ENCODE measurements at places on chromosomes 6 and 20.

- no peak for DNase-seq
Observed at GRCh38 chr20:60470366-60470765, 512.1 kb downstream of the CDH26 start.

- DNase-seq, result peak; percentile 36
Observed at GRCh38 chr6:98977671-98978292, 30.0 kb upstream of the FBXL4 start.

GRCh38 chr20:52230409-52230808 is 38.8 kb upstream of the ZFP64 start:
- DNase-seq, result no peak

- no peak for DNase-seq
Observed at GRCh38 chr20:52016022-52016421, 175.6 kb downstream of the ZFP64 start.

DNA sequence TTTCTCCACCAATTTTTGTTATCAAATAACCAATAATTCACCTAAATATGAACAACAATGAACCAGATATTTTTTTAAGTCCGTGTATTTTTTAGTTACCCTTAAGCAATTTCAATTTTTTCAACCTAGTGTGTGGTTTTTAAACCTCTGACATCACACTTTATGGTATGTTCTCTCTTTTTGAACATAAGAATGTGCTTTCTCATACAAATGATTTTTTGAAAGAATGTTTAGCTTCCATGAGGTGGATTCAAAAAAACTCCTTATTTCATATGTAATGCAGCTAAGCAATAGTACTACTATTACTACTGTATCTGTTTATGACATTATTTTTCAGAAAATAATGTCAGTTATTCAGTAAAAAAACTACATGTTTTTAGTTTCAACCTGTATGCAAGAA is 19.4 kb upstream of the MEI4 start:
- DNase-seq, result no peak

- DNase-seq, result no peak
Observed at GRCh38 chr20:33522256-33522820, 32.4 kb downstream of the CBFA2T2 start.

DNA sequence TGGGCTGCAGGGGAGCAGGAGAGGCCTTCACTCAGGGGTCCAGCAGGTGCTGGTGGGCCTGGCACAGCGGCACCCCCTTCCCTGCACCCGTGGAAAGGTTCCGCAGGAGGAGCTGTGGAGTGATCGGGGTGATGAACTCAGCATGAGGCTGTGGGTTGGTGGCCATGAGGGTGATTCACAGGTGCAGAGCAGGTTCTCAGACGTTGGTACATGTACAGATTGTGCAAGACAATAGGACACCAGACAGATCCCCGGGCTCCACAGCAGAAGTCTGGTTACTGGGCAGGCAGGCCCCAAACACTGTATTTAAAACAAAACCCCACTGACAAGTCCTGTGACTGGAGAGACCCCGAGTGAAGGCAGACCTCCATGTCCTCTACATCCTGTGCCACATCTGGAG is 151.6 kb upstream of the CDH4 start:
- no peak for DNase-seq

DNA sequence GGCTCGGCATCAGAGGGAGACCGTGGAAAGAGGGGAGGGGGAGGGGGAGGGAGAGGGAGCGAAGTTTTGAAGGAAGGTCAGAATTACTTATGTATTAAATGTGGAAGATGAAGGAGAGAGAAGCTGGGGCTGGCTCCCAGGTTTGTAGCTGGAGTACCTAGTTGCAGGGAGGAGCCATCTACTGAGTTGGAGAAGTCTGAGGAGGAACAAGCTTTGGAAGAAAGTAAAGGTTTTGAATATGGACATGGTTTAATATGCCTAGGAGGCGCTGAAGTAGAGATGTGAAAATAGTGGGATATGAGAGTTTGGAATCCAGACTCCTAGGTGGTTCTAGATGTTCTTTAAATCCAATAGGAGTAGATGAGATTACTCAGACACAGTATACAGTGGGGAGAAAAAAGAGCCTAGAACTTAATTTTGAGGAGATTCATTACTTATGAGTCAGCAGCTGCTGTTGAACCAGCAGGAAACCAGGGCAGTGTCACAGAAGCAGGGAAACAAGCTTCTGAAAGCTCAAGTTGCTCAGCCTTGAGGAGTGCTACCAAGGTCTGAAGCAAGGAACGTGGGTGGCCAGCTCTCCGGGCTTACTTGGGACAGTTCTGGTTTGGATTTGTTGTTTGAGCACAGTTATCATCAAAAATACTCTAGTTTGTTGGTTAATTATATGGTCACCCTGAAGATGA is 149.3 kb downstream of the UTRN start:
- no peak for DNase-seq

DNA sequence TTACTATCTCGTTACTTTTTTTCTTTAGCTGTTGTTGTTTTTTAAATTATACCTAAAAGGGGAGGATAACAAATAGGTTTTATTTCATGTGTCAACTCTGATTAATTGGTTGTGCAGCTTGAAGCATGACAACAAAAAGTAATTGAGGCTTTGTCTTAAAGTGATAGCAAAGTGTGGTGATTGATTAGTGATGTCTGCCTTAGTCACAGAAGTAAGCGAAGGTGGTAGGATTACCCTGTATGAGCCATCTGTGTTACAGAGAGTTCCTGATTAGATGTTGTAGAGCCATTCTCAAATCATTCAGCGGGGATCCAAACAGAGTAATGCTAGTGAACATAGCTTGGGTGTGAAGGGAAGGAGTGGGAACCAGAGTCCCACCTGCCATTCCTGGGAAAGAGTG is 14.4 kb upstream of the MRPS10 start:
- no peak for DNase-seq

DNA sequence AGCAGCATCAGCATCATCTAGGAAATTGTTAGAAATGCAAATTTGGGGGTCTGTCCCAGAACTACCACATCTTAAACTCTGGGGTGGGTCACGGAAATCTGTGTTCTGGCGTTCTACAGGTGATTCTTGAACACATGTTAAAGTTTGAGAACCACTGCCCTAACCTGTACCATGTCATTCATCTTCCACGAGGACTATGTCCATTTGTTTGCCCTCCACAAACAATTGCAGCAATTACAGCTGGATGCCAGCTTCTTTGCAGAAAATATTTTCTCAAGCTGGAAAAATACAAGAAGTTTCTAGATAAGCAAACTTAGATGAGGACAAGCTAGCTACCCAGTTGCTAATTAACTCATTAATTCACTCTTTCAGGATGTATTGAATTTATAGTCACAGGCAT is 54.1 kb downstream of the MAFB start:
- no peak for DNase-seq

DNA sequence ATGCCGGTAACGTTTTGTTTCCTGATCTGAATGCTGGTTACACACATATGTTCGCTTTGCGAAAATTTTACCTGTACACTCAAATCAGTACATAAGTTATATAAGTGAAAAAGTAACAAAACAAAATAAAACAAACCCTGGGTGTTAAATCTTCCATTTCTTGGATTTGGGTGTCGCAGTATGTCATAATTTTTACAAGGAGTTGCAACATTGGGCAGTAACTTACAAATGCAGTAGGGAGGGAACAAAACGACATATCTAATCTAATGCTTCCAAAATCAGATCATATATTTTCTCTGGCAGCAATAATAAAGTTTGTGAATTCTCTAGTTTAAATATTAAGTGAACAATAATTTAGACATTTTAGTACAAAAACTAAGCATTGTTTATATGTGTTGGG is 25.2 kb downstream of the SNX14 start:
- DNase-seq, result no peak

DNA sequence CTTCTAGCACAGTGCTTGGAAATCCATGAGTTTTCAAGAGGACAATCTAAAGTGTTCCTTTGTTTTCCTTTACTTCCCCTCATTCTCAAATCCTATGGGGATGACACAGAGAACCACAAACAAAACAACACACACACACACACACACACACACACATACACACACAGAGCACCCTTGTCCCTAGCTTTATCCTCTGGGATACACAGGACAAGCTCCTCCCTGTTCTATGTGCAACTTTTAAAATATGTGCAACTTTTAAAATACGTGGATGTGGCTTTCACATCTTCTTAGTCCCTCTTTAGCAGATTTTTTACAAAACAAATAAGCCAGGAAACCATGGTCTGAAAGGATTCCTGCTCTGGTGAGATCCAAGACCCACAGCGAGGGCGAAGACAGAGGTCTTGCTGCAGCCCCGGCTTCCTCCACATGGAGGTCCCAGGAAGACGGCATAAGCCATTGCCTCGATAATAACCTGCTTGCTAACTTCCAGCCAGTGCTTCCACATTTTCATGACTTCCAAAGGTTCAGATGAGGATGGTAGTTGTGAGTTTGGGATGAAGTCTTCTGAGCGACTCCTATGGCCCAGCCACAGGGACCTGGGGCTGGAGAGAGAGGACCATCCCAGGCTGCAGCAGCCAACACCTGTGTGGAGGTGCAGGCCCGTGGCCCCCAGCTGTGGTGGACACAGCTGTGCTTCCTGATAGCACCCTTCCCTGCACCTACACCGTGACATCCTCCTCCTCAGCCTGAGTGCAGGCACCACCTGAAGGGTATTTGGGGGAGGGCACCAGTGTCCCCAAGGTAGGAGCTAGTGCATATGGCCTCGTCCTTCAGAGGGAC is 62.8 kb upstream of the CD93 start:
- no peak for DNase-seq

- no peak for DNase-seq
Observed at GRCh38 chr6:5761370-5761769, 245.4 kb downstream of the NRN1 start.

GRCh38 chr6:42864602-42865001 is 14.8 kb upstream of the RPL7L1 start:
- DNase-seq, result no peak

DNA sequence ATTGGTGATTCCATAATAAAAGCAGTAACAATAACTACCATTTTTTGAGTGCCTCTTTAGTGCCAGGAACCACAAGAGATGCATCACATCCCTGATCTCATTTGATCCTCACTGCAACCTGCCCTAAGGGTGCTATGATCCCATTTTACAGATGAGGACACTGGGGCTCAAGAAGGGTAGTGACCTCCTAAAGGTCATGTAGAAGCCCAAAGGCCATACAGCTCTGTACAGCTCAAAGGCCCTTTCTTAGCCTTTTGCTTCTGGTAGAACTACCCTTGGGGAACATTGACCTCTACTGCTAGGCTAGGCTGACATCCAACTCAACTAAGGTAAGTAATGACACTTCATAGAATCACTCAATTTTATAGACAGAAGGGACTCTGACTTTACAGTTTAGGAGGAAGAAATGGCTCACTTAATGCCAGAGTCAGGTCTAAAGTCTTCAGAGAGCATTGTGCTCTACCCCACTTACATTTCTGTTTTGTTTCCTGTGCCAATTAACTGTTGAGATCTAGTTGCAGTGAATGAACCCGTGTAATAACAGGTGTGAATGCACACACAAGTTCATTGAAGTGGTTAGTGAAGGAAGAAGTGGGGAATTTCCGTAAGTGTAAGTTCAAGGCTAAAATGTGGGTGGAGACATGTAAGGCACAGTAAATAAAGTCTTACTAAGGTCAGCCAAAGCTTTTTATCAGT is 10.7 kb downstream of the SLC9A8 start:
- DNase-seq, result no peak

DNA sequence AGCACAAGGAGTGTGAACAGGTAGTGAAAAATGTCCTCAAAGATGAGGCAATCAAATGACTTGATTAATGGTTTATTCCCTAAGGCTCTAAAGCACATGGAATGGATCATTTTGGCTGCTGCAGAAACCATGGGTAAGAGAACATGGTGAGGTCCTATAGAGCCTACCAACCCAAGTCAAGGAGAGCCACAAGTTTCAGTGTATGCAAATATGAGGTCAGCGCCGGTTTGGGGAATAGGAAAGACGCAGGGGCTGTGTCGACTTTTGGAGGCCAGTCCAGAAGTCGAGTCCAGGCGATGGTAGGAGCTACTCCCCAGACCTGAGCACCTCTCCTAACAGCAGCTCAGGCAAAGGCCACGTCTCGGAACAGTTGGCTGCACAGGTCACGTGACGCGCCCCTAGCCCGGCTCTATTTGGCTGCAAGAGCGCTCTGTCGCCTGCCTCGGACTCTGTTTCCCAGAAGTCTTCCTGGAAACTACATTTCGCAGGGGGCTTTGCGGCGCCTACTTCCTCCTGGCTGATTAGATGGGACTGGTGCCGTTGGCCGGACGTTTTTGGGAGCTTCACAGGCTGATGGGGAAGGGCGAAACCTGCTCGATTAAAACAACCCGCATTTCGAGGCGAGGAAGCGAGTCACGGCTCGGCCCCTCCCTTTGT is 74.4 kb upstream of the CHD6 start:
- peak; percentile 73 for DNase-seq

DNA sequence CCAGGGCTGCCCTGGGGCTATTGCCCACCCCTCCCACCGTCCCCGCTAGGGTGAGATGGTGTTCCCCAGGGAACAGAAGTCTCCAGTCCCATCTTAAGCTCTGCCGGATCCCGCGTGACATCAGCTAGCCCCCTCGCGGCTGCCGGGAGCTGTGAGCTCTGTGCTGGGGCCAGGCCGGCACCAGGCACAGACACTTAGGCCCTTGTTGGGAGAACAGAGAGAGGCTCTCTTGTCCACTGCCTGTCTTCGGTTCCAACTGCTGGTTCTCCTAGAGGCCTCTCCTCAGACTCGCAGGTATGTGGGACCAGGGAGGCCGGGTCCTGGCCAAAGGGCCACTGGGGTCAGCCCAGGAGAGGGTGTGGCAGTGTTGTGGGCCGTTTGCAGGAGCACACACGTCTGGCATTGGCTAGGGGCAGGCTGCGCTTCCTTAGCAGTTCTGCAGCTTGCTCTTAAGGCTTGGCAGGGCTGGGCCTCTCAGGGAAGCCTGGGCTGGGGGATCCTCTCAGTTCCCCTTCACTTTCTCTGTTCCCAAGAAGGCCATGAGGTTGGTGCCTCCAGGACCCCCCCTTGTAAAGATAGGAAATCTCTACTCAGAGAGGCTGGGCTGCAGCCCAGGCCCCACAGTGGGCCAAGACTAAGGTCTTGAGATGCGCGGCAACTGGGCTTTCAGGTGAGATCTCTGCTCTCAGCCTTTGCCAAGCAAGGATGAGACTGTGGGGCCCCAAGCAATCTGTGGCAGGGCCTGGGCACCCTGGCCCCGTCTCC is 6.3 kb downstream of the SGK2 start:
- no peak for DNase-seq

- no peak for DNase-seq
Observed at GRCh38 chr6:105667056-105667455, 264.2 kb upstream of the PREP start.

- no peak for DNase-seq
Observed at GRCh38 chr20:33725607-33726264, 5.6 kb upstream of the PXMP4 start.

GRCh38 chr6:168585441-168585840 is 144.5 kb downstream of the SMOC2 start:
- no peak for DNase-seq

GRCh38 chr6:119443993-119444641 is 94.6 kb upstream of the MAN1A1 start:
- DNase-seq, result no peak

Data from NCI-H1930 (cell line).